ENCODE measurements at places on chromosomes 6 and 20.

DNA sequence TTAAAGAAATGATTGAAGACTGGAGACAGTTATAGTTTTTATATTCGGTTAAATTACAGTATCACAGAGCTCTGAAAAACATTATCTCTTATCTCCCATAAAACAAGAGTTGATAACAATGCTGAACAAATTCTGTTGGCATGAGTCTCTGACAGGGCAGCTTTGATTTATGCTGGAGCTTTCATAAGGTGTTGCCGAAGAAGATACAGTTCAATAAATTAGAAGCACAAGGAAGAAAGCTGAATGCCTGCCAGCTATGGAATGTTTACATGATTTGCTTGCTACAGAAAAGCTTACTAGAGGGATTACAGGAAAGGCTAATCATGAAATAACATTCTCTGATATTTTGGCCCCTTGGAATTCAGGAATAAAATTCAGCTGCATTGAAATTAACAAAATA lies 431.9 kb upstream of the GJE1 start:
- DNase-seq: no peak

DNA sequence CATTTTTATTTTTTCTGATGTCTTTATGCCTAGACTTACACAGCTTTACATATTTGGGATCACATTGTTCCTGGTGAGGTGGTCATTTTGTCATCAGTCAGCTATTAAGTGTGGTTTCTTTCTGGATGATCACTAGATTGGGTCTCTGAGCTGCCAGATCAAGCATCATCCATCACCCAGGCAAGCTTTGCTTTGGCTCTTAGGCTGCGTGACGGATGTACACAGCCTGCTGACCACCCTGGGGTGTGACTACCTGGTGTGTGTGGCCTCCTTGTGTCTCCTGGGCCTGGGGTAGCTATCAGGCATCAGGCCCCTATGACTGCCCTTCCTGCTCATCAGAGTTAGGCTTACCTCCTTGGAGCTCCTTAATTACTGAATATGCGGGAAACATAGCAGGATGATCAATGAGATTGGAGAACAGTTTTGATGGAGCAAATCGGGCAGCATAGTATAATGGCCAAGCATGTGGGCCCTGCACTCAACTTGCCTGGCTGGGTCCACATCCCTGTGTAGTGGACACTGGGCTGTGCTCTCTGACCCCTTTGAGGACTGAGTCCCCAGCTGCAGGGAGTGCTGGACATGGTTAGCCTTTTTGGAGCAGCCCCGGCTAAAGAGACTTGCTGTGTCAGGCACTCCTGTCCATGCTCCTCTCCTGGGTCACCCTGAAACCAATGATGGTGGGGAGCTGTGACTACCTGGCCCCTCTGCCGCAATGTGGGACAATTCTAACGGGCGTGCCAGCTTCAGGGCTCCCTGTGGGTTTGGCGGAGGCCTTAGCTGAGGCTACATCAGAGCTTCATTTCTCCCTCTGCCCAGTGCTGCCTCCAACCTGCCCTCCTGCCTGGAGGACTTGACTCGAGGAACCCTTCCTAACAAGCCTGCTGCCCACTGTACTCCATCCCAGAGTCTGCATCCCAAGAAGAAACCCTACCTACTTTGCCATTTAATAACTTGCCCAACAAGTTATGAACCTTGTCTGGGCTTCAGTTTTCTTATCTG lies 8.2 kb downstream of the DAAM2 start:
- no peak for DNase-seq

GRCh38 chr6:137736048-137736818 lies 130.8 kb upstream of the TNFAIP3 start:
- DNase-seq: no peak

DNA sequence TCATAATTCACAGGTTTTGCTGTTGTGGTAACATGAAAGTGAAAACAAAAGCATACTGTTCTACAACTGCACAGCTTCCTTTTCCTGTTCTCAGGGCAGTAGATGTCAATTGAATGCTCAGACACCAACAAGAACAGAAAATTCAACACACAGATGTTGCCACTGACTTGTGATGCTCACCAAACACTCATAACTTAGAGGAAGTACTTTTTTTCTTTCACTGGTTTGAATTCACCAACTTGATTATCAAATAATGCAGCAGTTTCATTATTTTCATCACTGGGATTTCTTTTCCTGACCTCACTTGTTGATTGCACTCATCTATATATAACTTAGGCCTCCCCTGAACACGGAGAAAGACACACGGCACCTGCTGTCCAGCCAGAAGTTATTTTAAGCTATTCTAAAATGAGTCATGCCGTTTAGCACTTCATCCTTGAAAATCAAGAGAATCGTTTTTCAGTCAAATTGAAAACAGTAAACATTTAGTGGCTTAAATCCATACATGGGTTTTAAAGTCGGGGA lies 949 bp downstream of the TXLNB start:
- DNase-seq: no peak

- no peak for DNase-seq
Observed at GRCh38 chr6:130148181-130148580, 74.6 kb downstream of the SAMD3 start.

GRCh38 chr6:6320901-6321300 lies 439 bp upstream of the F13A1 start:
- DNase-seq: peak; percentile 21

GRCh38 chr20:58094160-58094559 lies 134.3 kb downstream of the ANKRD60 start:
- DNase-seq: no peak

- no peak for DNase-seq
Observed at GRCh38 chr20:8117636-8118035, 14.4 kb upstream of the PLCB1 start.

DNA sequence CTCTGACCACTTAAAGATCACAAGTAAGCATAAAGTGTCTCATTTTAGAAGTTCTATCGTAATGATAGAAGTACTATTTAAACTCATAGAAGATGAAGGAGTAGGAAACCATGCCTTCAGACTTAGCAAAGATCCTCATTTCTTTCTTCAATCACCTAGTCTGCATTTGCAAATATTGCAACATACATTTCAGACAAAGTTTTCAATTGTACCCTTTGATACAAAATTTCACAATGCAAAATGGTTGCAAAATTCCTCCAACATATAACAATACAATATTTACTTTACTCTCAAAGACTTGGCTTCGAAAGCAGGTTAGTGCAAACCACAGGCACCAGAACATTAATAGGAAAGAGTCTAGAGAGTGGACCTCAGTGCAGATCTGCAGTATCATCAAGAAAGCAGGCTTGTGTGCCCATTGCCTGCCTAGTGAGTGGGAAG lies 16.1 kb upstream of the ROS1 start:
- peak; percentile 88 for DNase-seq

- no peak for DNase-seq
Observed at GRCh38 chr6:44342052-44342451, 398 bp upstream of the SPATS1 start.

DNA sequence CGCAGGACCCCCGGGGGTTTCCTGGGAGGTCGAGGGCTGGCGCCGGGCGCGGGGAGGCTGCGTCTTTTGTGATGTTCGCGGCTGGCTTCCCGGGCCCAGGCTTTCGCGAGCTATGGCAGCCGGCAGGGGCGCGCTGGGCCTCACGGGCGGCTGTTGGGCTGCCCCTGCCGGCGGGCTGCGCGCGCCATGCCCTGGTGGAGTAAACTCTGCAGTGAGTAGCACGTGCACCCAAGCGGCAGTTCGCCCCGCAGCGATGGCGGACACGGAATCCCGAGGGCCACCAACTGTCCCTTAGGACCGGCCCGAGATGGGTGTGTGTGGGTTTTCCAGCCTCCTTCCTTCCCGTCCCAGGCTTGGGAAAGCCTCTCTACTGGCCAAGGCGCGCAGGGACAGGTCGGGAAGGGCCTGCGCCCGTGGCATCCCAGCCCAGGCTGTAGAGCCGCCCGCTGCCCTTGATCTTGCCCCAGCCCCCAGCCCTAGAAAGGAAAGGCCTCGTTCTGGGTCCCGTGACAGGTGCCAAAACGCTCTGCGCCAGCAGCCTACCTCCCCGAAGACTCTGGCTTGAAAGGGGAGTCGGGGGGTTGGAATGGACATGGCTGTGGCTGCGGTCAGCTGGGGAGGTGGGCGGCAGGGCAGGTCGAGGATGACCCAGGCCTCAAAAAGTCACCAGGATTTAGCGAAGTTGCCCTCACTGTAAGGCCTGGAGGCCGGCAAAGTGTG lies 49.7 kb downstream of the ZBTB2 start:
- no peak for DNase-seq

DNA sequence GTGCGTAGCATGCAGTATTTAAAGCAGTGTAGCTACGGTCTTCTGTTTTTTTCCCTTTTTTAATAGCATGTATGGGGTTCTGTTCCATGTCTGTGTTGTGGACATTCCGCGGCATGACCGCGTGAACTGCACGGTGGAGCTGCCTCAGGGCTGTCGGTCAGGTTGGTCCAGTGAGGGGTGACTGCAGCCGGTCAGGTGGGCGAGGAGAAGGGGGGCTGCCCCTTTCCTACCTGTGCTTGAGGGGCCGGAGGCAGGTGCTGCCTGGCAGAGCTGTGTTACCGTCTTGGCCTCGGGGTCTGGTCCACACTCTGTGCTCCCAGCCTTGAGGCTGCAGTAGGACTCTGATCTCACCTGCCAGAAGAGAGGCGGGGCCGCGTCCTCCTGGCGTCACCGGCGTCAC lies 24.5 kb downstream of the UCKL1 start:
- DNase-seq: no peak

DNA sequence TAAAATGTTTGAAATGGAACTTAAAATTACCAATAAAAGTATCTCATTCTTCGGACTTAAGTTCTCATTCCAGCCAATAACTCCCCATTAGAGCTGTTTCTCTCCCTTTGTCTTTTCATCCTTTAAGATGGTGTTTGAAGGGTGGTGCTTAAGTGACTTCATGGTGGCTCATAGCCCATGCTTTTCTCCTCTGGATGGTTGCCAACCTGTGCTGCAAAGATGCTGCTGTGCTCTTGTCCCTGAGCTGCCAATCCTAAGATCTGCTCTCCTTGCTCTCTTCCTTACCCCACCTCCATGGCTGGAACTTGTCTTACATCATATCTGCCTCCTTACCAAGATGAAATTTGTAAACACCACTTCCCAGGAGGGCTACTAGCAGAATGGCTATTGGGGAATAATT lies 31.6 kb upstream of the PNRC1 start:
- DNase-seq: peak; percentile 35

GRCh38 chr20:60371384-60371783 lies 413.2 kb downstream of the CDH26 start:
- no peak for DNase-seq

GRCh38 chr20:3237958-3238615 lies 903 bp downstream of the SLC4A11 start:
- DNase-seq: no peak

DNA sequence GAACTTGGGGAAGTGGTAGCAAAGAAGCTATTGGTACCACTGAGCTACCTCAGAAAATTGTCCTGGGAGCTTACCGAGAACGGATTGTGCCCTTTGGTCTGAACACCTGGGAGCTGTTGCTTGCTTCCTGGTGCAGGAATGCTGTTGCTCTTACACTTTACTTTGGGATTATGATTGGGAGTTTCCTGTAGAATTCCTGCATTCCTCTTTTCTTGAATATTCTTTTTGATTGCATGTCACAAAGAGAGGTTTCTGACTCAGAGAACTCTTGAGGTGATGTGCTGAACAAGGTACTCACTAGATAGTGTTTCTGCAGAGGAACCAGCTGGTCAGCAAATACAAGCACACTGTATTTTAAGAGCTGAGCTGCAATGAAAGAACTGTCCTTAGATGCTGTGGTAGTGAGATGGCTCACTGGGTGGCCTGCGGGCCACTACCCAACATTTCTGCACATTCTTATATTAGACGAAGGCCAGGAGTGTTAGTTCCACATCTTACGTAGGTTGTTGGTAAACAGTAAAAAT lies 35.0 kb downstream of the LRRC1 start:
- no peak for DNase-seq

DNA sequence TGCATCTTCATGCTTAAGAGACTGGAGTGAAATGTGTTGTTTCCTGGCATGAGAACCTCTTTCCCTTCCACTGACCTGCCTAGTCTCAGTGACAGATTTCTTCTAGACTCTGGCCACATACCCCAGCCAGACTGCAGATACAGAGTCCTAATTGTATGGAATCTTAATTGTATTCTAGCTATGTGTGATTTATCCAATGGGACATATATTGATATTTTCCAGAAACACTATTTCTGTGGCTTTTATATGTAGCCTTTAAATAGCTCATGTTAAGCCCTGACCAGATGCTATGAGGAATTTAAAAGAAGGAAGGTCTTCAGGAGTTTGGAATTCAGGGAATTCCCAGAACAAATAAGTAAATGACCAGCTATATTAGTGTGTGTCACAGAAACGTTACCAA lies 99.0 kb downstream of the FIG4 start:
- no peak for DNase-seq

GRCh38 chr6:24916496-24916895 lies 19.3 kb downstream of the RIPOR2 start:
- DNase-seq: no peak

DNA sequence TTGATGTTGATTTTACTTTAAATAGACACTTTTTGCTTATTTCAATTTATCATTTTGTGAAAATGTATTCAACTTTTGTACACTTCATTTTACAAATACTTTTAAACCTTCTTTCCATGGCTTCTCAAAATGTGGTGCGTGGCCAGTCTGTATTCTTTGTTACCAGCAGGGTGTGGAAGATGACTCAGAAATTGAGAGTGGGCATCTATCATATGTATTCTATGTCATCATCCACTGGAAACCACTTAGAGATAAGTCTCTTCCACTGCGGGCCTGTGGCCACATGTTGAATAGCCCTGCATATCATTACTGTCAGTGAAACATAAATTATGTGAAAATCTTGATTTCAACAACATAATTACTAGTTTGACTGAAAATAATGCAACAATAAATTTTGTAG lies 52.6 kb upstream of the MC3R start:
- DNase-seq: peak; percentile 11

DNA sequence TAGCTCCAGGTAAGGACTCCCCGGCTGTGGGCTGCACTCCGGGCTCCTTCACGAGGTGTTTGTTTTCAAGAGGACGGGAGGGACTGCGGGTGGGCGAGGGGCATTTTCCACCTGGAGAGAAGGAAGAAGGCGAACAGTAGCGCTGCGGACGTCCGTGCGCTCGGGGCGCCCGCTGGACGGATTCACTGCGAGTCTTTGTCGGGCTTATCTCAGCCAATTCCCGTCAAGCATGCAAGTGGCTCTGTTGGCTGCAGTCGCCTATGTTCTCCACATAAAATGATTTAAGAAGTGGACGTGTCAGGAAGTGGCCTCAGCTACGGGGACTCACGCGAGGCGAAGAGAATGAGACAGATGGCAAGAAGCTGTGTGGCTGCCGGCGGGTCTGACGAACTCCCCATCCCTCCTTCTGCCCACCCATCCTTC lies 332 bp downstream of the GRIK2 start:
- peak; percentile 24 for DNase-seq

GRCh38 chr6:20969551-20969950 lies 435.3 kb downstream of the CDKAL1 start:
- DNase-seq: peak; percentile 38

- no peak for DNase-seq
Observed at GRCh38 chr6:82629921-82630320, 266.3 kb downstream of the TPBG start.
